ENCODE measurements at places on chromosomes 3 and 15.

GRCh38 chr3:65231544-65231943 lies 543.7 kb upstream of the ADAMTS9 start:
- DNase-seq = no peak

DNA sequence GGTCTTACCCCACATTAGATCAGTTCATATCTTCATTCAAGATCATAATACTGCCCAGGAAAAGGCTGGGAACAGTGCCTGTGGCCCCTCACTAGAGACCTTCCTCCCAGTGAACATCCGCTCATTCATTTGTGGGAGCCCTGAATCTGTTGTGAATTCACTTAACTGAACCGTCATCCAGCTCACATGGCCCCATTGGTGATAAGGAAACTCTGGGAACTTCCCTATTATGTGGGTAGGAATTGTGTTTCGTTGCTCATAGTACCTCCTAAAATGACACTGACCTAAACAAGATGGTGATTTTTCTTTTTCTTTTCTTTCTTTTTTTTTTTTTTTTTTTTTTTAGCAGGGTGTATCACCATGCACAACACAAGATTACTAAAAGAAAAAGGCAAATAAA lies 6.8 kb upstream of the MESP2 start:
- DNase-seq = no peak

- peak; percentile 82 for DNase-seq
These were observed 1.1 kb downstream of the FAM131A start for GRCh38 chr3:184338511-184338945.

GRCh38 chr3:34569437-34569836 lies 771.0 kb downstream of the PDCD6IP start:
- DNase-seq = no peak

- no peak for DNase-seq
These were observed 101.8 kb upstream of the AADACL2 start for GRCh38 chr3:151631946-151632345.

GRCh38 chr3:108171106-108171505 lies 51.1 kb downstream of the IFT57 start:
- DNase-seq = no peak

DNA sequence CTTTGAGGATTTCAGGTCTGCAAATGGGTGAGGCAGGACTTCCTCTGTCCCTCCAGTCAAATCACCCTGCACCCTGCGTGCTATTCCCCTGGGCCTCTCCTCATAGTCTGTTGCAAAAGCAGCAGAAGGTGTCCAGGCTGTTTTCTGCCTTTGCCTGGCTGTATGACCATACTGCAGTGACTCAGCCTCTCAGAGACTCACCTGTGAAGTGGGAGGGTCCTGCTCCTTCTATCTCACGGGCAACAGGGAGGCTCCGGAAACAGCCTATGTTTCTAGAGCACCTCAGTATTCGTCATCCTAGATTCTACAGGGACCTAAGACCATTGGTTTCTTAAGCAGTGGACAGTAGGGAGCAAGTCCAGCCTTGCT lies 216.4 kb downstream of the TLE3 start:
- DNase-seq = no peak

- DNase-seq = no peak
These were observed 40.0 kb upstream of the MCF2L2 start for GRCh38 chr3:183468424-183468823.

DNA sequence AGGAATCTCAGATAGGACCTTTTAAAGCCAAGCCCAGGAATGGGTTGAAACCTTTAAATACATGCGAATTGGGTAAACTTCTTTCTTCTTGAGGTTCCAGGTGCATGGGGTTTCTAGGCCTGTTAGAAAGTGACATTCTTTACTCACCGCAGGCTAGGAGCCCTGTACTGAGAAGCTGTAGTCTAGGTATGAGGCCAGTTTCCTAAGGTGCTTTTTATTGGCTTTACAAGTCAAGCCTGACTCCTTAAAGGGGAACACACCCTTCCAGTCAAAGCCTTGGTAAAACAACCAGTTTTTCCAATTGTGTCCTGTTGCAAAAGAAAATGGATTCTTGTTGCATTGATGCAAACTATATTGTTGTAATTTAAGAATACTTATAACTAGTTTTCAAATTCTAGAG lies 76.1 kb upstream of the ATP11B start:
- DNase-seq = no peak

- no peak for DNase-seq
These were observed 11.8 kb upstream of the ARL8B start for GRCh38 chr3:5110337-5110736.

- no peak for DNase-seq
These were observed 44.3 kb downstream of the ATP2B2 start for GRCh38 chr3:10460951-10461545.

DNA sequence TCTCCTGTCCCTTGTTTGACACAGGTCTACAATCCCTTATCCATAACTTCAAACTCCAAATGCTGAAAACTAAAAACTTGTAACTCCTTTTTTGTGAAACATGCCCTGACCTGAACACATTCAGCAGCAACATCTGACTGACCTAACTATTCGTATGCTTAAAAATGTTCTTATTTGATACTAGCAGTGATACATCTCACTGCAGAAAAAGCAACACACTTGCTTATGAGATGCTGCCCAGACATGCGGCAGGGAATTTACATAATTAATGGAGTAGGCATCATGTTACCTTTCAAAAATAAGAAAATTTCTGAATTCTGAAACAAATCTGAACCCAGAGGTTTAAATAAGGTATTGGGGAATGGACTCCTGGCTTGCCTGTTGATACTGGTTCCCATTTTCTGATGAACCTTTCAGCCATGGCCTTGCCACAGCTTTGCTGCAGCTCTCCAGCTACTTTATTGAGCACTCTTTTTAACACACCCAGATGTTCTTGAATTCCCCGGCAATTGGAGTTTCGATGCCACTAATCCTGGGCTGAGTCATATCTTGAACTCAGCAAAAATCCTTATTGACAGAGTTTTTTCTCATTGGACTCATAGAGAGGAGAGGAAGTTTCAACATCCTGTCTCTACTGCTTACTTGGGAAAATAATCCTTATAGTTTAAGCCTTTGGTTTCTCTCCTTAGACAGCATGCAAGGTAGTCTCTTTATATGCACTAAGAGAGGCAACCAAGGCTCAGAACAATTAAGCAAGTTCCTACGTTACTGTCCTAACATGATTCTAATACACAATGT lies 296.6 kb upstream of the LMCD1 start:
- DNase-seq = peak; percentile 91

DNA sequence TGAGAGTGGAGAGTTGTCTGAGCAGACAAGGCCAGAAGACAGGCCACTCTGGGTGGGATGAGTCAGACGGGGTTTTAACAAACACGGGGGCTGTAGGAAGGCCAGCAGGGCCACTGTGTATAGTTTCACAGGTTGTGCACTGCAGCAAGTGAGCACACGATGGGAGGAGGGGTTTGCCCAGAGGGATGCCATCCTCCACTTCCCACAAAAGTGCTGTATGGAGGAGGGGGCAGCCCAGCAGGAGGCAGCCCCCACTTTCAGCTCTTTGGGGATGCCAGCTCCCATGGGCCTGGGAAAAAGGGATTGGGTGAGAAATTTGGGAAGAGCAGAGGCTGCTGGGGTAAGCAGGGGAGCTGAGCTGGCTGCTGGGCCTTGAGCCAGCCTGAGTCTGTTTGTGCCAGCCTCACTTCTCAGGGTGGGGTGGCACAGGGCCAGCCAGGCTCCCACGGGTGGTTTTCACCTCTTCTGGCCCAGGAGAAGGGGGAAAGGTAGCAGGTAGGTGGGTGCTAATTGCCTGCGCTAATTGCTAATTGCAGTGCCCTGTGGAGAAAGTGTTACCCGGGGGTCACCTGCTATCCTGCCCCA lies 6.7 kb downstream of the ZBTB47 start:
- DNase-seq = no peak

All from fibroblast of skin of right quadriceps (primary cell).